Spinal cord (tissue), 10 donors: ENCODE measurements at places on chromosomes 1 and 21. TPM values are rescaled to one million over a fixed set of nuclear protein-coding genes. Genes with fewer than 3 reads are reported as not detected.
A peak's percentile ranks its signal among the peaks of the same experiment; 100 is the strongest.

GRCh38 chr21:39055167-39055767 is 128.0 kb downstream of the PSMG1 start:
- no peak for DNase-seq

DNA sequence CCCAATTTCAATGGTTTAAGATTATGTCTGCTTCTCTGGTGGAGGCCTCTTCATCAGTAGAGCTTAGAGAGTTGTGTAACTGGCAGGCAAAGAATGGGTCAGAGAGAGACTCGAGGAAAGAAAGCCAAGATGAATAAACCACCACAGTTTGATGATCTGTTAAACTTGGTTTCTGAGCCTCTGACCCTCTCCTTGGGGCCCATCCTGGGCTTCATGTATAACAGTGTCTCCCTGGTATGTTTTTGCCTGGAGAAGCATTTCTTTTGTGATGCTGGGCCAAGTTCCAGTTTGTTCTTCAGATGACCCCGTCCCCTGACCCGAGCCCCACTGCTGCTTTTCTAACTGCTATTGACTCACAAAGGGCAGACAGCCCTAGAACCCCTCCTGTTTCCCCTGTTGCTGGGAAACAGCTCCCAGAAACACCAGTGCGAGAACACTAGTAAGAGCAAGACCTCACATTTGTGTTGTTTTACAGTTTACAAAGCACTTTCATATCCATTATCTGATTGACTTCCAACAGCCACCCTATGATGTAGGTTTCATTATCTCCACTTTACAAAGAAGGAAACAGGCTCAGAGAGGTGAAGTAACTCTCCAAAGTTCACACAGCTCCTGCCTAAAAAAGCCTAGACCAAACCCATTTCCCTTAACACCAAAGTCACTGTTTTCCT is 9.0 kb downstream of the CD2 start:
- peak; percentile 11 for DNase-seq

- DNase-seq: no peak
These were observed 56.4 kb upstream of the RGS7 start for GRCh38 chr1:241413386-241413785.

DNA sequence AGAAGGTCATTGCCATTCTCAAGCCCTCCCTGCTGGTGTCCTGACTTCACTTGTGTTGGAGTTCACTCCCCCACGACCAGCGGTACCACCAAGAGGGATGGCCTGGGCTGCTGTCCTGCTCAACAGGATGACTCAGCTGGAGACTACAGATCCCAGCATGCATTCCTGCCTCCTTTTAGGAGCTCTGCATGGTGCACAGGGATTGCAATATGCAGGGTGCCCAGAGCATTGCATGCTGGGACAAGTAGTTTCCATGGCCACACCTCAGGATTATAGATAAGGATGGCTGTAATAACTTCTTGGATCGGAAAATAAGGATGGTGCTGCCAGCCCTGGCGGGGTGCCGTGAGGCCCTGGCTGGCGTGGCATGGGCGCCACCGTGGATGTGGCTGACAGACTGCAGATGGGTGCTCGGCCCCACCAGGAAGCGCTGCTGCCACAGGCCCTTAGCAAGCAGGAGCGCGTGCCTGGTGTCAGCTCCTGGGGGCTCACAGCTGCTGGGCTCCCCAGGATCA is 150.0 kb downstream of the CASZ1 start:
- DNase-seq: no peak

GRCh38 chr1:226871636-226872327 is 1.4 kb downstream of the PSEN2 start:
- no peak for DNase-seq

GRCh38 chr1:234265321-234265720 is 107.9 kb upstream of the COA6 start:
- DNase-seq: no peak

- DNase-seq: peak; percentile 17
These were observed 1.8 kb downstream of the CD160 start for GRCh38 chr1:145720878-145721671.

DNA sequence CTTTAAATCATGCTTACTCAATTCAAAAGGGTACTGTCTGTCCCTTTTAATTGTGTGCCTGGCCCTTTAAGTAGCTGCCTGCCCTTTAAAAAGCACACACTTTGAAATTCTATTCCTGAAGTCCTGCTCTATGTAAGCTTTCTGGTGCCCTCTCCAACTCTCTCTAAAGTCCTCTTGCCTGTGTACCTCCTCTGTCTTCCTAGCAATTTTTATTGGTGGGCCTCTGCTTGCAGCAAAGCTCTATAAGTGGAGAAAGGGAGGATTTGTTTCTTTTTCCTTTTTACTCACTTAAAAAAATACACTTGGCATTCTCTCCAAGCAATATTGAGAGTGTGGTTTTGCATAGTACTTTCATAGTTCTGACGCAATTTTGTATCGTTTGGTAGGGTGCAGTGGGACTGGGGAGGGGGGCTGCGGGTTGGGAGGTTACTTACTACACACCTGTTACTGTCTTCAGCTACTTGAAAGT is 135.4 kb downstream of the LMO4 start:
- no peak for DNase-seq

DNA sequence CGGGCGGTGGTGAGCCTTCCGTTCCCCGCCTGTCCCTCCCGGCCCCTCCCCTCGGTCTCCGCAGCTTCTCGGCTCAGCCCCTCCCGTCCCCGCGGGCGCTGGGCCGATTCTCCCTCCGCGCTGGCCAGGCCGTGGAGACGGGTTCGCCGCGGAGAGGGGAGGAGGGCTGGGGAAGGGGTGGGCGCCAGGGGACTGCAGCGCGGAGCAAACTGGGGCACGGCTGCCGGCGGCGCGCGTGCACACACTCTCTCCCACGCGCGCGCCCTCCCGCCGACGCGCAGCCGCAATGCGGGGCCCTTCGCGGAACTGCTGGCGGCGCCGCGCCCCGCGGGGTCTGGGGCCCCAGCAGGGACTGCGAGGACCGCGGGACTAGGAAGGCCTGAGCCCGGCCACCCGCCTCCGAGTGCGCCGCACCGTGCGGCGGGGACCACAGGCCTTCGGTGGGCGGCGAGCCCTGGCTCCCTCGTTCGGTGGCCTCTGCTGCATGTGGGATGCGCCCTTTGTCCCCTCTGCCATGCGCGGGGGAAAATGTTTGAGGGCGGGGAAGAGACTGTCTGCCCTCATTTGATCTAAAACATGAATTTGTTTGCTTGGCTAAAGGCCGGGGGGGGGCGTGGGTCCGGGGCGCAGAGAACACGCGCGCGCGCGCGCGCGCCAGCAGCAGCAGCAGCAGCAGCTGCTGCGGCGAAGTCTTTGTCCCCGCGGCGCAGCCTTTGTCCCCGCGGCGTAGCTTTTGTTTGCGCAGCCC is 90.7 kb upstream of the VAMP3 start:
- no peak for DNase-seq

DNA sequence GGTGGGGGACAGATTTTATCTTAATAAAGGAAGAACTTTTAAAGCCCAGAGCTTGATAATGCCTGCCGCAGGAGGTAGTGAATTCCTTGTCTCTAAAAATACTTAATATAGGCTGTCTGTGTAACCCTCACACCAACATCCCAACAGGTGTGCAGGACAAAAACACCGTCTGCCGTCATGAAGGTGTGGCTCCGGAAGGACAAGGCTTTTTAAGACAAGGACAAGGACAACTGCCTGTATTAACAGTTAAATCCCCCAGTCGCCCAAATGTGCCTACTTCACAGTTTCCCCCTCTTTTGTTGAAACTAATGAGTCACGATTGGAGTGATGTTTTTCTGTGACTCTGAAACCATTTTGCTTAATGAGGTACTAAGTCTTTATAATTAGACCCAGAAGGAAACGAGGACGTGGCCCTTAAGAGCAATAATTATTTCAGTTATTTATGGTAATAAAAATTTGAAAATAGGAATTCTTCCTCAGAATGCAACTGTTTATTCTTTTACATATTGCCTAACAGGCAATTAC is 27.3 kb upstream of the SPATA6 start:
- no peak for DNase-seq

GRCh38 chr1:13828454-13829151 is 128.6 kb downstream of the PRDM2 start:
- no peak for DNase-seq

GRCh38 chr1:59046730-59047157 is 250.2 kb upstream of the FGGY start:
- DNase-seq: no peak

GRCh38 chr1:169858467-169858866 is 35.2 kb downstream of the SCYL3 start:
- DNase-seq: no peak

- no peak for DNase-seq
These were observed 641.5 kb downstream of the PLPP3 start for GRCh38 chr1:55937840-55938375.

DNA sequence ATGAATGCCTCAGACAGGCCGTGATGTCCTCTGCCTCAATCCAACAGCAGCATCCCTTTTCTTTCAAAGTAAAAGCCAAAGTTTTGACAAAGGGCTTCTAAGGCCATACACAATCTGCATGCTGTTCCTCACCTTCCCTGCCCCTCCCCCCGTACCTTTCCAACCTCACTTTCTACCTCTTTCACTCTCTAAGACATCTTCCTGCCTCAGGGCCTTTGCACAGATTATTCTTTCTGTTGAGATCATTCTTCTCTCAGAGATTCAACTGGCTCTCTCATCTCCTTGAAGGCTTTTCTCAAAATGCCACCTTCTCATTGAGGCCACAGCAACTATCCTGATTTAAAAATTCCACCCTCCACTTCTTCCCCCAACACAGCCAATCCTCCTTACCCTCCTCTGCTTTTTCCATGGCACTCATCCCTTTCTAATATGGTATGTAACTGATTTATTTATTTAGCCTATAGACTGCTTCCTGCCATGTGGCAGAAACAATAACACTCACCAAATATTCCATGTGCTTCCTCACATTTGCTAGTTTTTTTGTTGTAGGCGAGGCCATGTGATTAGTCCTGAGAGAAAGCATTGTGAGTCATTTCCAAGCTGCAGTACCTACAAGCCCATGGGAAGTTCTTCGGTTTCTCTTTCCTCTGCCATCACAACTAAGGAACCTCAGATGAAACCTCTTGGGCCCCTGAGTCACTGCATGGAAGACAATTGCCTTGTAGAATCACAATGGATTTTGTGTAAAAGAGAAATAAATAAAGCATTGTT is 58.7 kb upstream of the GADD45A start:
- no peak for DNase-seq

- no peak for DNase-seq
These were observed 34.5 kb upstream of the USP25 start for GRCh38 chr21:15695241-15695640.

- DNase-seq: no peak
These were observed 11.3 kb downstream of the CRABP2 start for GRCh38 chr1:156693848-156694689.

DNA sequence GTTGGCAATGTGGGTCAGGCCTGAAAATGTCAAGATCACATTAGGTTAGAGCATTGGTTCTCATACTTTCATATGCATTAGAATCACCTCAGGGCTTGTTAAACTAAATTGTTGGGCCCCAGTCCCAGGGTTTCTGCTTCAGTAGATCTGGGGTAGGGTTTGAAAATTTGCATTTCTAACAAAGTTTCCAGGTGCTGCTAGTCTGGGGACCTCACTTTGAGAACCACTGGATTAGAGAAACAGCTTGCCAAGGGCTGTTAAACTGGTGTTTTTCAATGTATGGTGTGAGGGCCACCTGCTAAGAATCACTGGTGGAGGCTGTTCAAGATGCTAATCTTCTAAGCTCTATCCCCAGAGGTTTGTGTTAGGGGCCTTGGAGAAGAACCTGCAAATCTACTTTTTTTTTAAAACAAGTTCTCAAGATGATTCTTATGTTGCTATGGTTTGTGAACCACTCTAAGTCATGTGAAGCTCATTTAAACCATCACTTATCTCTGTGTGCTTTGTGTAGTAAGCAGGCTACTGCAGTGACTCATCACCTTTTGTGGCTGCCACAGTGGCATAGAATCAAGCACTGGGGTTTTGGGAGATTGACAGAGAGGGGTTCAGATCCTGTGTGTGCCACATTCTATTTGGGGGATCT is 152.2 kb downstream of the S1PR1 start:
- DNase-seq: no peak

- DNase-seq: no peak
These were observed 21.9 kb downstream of the MCOLN2 start for GRCh38 chr1:84975035-84975434.

- DNase-seq: no peak
These were observed 164.6 kb upstream of the GJB5 start for GRCh38 chr1:34590211-34590623.

DNA sequence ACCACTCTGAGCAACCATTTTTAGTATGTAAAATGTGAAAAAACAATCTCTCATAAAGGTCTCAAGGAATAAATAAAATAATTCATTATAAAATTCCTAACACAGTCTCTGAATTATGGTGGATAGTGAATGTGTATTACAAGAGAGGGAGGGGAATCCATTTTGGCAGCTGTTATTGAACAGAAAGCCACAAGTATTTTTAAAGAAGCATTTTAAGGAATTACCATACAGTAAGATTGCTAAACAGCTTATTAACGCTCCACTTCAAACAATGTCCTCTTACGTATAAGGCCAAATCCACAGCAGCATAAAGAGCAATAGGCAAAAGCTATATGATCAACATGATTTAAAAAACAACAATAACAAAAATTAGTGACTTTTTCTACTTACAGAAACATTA is 18.4 kb downstream of the PIGK start:
- DNase-seq: no peak

DNA sequence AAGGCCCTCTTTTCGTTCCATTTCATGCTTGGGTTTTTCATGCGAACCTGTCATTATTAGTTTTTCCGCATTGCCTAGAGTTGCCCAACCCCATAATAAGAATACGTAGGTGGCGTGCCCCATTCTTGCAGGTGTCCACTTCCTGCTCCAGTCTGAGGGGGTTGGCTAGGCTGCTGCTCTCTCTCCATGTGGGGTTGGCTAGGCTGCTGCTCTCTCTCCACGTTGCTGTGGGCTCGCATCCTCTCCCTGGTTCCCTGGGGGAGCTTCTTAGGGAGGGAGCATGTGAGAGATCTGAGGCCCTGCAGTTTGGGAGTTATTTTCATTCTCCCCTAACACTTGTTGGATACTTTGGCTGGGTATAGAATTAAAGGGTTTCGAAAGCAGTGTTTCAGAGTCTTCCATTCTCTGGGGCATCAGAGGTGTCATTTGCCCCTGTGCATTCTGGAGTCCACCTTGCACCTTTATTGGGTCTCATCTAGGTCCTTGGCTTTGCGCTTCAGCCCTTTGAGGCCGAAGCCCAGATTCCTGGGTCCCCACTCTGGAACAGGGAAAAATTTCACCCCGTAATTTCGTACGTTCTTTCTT is 8.6 kb downstream of the C1orf35 start:
- no peak for DNase-seq

DNA sequence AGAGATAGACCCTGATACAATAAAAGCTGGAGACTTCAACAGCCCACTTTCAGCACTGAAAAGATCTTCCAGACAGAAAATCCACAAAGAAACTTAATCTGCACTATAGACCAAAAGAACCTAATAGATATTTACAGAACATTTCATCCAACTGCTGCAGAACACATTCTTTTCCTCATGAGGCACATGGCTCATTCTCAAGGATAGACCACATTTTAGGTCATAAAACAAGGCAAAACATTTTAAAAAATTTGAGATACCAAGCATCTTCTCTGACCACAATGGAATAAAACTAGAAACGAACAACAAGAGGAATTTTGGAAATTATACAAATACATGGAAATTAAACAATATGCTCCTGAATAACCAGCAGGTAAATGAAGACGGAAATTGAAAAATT is 15.0 kb upstream of the IL20 start:
- DNase-seq: no peak

FCGR3A gene
- total RNA-seq: 5.6 TPM

PTPN22 gene
- total RNA-seq: 3.1 TPM

REN gene
- not detected for total RNA-seq

SPRR4 gene
- not detected for total RNA-seq

SDC3 gene
- 99.3 TPM for total RNA-seq

PTGFR gene
- total RNA-seq: 15.2 TPM

PEX10 gene
- total RNA-seq: 17.7 TPM

NPHS2 gene
- total RNA-seq: not detected

C1orf226 gene
- total RNA-seq: 2.9 TPM

HSPA6 gene
- 25.8 TPM for total RNA-seq

GOLT1A gene
- total RNA-seq: 3.1 TPM
